RCC 7860 (cell line): ENCODE measurements at places on chromosomes 3 and 15.
A peak's percentile ranks its signal among the peaks of the same experiment; 100 is the strongest.

GRCh38 chr3:188133646-188134045 lies 20.3 kb upstream of the LPP start:
- peak; percentile 79 for DNase-seq

GRCh38 chr3:149764302-149764701 lies 12.0 kb upstream of the COMMD2 start:
- DNase-seq, result no peak

DNA sequence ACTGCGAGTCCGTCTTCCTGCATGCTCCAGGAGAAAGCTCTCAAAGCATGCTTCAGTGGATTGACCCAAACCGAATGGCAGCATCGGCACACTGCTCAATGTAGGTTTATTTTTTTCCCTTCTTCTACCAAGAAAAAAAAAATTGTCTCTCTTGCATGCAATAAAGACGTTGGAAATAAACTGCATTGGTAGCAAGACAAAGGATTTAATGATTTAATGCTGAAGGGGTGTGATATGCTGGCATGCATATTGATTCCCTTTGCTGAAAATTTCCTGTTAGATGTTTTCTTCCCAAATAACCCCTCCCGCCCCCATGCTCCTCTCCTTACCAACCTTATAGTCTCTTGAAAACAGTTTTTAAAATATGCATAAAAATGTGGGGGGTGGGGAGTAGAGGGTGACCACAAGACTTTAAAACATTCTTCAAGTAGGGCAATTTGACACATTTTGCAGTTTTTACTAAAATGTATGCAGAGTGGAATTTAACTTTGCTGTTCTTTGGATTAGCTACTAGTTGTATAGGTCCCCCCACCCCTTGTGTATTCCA lies 799 bp downstream of the RARB start:
- no peak for DNase-seq

GRCh38 chr3:158084651-158085050 lies 21.6 kb downstream of the SHOX2 start:
- no peak for DNase-seq

DNA sequence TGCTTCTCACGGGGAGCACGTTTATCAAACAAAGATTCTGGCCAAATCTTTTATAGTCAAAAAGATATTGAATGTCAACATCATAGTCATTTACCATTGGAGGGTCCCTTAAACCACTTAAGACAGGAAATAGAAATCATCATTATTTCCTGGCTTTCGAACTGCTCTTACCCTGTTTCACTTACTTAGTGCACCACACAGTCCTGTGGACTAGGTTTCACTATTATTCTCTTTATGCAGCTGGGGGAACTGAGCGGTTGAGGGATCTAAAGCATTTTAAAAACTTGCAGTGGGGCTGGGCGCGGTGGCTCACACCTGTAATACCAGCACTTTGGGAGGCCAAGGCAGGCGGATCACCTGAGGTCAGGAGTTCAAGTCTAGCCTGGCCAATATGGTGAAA lies 13.7 kb upstream of the TPRG1 start:
- no peak for DNase-seq

DNA sequence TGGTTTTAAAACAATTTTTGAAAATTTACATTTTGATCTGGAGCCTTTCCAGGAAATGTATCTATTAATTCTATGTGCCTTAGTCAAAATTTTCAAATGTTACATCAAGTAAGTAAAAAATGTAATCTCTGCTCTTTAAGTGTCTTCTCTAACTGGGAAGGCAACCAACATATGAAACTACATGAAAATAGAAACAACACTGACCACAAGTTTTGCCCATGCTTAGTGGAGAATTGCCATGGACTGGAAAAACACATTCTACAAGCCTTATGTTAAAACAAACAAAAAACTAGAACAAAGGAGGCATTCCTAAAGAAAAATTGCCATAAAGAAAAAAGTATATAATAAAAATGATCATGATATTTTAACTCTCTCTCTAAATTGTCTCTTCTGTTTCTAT lies 75.9 kb upstream of the SPRED1 start:
- DNase-seq, result no peak

GRCh38 chr15:83845230-83845629 lies 191.3 kb downstream of the ADAMTSL3 start:
- peak; percentile 40 for DNase-seq

- peak; percentile 8 for DNase-seq
These were observed 226.1 kb downstream of the ADAMTS17 start for GRCh38 chr15:100115711-100116090.

DNA sequence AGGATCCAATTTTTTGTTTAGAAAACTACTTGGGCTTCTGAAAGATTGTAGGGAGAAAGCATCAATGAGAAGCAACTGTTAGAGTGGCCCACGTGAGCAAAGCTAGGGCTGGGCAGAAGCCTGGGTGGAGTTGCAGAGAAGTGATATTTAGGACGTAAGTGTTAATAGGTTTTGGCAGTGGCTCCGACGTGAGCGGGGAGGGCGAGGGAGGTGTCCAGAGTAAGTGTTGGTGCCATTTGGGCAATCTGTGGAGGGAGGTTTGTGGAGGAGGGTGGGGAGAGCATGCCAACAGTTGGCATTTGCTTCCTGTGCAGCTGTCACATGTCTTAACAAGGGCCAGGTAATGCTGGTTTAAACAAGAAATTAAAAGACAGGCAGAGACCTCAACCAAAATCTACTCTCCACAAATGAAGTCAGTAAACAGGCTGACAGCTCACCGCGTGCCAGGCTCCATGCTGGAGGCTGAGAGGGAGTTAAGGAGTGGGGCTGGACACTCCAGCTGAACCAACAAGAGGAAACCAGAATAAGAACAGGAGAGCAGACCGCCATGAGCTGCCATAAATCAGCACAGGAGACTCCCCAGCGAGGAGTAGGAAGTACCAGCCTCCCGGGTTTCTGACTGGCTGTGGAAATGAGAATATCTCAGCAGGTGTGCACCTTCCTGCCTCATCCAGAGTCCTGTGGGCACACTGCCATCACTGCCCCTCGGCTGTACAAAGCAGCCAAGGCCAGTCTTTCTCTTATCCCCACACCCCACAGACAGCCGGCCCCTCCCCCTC lies 232.6 kb downstream of the ABHD5 start:
- no peak for DNase-seq

DNA sequence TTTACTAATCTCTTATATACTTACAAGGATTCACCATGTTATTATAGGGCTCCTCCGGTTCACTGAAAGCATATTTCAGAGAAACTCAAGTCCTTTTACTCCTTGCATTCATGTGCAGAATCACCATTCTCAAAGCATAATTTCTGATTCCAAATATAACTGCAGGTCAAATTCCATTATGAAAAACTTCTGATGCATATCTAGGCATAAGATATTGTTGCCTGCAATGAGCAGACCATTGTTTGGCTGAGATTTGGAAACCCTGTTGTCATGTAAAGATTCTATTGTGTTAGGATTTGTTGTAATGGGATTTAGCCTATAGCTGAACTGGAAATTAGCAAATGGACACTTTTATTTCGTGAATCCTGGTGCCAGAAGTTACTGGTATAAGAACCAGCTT lies 69.5 kb upstream of the PRICKLE2 start:
- no peak for DNase-seq

- DNase-seq, result no peak
These were observed 60.0 kb downstream of the AAGAB start for GRCh38 chr15:67194171-67195114.

DNA sequence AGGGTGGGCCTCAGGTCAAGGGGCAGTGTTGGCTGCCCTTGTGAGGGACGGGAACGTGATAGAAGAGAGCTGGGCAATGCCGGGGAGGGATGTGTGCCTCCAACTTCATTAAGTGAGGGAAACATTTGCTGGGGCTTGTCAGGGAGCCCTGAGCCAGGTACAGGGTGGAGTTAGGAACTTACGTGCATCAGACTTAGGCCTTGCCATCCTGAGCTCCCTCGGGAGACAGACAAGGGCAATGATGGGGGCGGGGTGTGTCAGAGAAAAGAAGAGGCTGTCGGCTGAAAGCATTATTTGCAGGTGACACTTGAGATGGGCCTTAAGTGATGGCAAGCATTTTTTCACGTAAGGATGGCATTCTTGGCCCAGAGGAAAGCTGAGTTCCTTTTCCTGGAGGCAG lies 1.6 kb downstream of the FAM131A start:
- no peak for DNase-seq

GRCh38 chr3:71503525-71504249 lies 79.8 kb downstream of the FOXP1 start:
- DNase-seq, result peak; percentile 47

DNA sequence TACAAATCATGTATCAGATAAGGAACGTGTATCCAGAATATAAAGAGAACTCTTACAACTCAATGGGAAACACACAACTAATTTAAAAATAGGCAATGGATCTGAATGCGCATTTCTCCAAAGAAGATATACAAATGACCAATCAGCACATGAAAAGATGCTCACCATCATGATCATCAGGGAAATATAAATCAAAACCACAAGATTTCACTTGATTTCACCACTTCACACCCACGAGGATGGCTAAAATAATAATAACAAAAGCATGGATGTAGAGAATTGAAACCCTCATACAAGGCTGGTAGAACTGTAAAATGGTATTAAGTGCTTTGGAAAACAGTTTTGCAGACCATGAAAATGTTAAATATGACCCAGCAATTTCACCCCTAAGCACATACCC lies 26.7 kb upstream of the SLC12A8 start:
- no peak for DNase-seq

DNA sequence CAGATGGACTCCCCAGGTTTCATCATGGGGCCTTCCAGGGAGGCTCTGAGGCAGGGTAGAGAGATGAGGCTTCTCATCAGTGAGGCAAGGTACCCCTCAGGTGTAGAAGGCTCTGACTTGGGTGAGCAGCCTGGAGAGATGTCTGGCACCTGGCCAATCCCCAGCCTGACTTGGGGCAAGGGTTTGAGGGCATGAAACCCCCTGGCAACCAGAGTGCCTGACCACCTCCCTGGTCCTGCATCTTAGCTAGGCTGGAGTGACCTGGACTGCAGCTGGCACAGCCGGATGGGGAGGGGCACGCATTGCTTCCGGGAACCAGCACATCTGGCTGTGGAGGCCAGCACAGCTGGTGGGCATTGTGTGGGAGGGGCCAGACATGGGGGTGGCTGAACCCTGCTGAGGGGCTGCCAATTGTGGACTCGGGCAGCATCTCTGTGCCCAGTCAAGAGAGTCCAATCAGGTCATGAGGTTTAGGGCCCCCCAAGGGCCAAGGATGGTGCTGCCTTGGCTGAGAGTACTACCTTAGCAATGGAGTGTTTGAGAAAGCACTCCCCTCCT lies 1.9 kb downstream of the ZBTB47 start:
- DNase-seq, result no peak

DNA sequence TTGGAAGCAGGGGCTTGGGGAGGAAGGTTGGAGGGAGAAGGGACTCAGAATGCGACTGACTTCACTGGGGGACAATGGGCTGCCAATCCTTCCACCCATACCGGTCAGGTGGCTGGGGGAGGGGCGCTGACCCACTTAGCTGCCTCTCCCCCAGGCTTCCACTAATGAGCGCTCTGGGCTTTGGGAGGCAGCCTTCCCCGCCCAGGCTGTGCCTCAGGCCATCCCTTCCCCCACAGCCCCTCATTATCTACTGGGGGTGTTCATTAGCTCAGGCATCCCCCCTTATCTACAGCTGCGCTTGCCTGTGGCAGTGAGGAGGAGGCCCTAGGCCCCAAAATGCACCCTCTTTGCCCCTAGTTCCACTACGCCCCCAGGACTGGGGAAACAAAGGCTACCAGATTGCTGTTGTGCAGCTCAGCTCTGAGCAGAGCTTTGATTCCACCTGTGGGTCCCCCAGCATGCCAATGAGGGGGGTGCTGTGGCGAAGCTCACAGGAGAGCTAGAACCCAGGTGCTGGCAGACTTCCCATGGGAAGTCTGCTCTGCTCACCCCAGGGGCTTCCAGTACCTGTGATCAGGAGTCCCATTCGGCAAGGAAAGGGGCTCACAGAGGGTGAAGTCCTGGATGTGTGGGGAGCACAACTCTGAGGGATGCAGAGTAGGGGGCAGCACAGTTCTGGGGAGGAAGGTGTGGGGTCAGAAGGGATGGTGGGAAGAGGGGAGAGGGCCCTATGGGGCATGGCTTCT lies 29.4 kb upstream of the SEMA3F start:
- DNase-seq, result no peak

GRCh38 chr3:195738274-195739044 lies 17.7 kb downstream of the MUC20 start:
- no peak for DNase-seq

- DNase-seq, result no peak
These were observed 527.2 kb downstream of the FOXP1 start for GRCh38 chr3:71056327-71056726.

DNA sequence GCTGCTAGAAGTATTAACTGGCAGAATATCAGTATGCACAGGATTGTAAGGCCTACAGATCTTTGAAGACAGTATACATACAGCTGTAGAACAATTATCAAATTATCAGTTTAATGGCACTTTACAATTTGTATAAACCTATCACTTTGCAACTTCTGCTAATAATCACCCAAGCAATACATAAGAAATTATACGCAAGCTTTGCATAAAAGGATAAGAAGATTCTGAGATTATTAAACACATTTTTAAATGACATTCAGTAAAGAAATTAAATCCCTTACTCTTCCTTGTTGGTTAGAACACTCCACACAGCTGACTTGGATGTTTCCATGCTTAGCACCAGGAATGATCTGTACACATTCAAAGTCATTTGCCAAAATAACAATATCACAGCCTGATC lies 46.8 kb downstream of the DMXL2 start:
- DNase-seq, result no peak

GRCh38 chr3:81955878-81956277 lies 194.4 kb upstream of the GBE1 start:
- DNase-seq, result no peak

DNA sequence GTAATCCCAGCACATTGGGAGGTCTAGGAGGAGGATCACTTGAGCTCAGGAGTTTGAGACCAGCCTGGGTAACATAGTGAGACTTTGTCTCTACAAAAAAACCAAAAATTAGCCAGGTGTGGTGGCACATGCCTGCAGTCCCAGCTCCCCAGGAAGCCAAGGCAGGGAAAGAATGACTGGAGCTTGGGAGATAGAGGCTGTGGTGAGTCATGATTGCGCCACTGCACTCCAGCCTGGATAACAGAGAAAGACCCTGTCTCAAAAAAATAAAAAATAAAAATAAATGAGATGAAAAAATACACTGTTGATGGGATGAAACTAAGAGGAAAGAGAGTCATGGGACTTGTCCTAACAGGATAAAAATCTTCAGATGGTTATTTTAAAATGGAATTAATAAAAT lies 137.6 kb downstream of the IMPG2 start:
- no peak for DNase-seq

DNA sequence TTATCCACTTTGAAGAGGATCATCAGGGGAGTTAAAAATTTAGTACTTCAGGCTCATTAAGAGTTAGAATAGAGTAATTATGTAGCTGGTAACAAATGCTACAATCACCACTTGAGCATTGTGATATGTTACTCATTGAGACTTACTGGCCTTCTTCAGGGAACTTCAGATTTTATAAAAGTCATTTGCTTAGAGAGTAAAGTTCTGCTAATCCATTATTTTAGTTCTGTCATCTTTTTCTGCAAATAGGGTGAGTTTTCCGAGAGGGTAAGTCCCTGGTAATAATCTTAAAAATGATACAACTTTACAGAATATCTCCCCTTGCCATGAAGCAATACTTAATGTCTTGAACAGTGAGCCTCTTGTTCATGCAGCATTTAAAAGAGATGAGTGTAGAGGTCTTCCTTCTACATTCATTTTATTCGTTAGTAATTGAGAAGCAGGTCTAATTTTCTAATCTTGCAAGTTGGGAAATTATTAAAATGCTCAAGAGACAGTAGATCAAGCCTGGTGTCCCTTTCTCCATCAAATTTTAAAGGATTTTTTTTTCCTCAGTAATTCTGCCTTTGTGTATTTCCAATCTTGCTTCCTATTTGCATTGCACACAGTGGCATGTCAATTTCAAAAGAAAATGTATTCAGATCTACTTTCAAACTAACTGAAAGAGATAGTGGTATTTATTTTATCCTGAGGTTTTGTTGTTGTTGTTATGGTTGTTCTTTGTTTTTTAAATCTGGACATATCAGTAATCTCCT lies 52.6 kb downstream of the MBNL1 start:
- no peak for DNase-seq
